ENCODE measurements at places on chromosomes 7 and 10.

- no peak for DNase-seq
Observed at GRCh38 chr7:120709972-120710320, 148.0 kb downstream of the TSPAN12 start.

GRCh38 chr7:16904076-16904475, 22.3 kb upstream of the AGR3 start:
- DNase-seq: no peak

DNA sequence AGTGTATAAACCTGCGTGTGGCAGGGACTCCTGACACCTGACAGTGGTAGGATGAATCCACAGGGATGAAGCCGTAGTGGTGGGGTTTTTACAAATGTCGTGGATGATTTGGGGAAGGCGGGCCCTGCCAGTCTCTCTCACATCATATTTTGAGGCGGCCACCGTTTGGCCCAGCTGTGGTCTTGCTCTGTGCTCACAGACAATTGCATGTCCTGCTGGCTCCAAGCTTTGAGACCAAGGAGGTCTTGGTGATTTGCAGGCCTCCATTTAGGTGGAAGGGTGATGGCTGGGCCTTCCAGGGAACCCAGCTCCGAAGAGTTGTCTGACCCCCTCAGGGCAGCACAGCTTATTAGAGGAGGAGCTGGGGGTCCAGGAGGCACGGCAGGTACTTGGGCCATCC, 151.1 kb upstream of the SHH start:
- DNase-seq: no peak

- DNase-seq: no peak
Observed at GRCh38 chr7:121334875-121335648, 6.3 kb downstream of the WNT16 start.

DNA sequence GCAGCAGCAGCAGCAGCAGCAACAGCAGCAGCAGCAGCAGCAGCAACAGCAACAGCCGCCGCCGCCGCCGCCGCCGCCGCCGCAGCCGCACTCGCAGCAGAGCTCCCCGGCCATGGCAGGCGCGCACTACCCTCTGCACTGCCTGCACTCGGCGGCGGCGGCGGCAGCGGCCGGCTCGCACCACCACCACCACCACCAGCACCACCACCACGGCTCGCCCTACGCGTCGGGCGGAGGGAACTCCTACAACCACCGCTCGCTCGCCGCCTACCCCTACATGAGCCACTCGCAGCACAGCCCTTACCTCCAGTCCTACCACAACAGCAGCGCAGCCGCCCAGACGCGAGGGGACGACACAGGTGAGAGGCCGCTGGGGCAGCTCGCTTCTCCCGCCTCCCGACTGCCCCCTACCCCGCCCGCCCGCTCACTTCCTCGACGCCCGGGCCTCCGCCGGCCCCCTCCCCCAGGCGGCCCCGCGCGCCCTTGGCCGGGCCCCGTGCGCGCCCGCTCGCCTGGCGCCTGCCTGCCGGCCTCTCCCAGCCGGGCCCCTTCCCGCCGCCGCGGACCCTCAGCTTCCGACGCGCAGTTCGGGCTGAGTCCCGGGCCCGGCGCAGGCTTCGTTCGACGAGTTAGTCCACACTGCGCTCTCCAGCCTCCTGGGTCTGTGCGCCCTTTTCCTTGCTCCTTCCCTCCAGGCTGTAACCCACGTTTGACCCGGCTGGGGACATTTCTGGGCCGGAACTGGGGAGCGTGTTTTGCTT, 882 bp downstream of the DLX6 start:
- DNase-seq: no peak

DNA sequence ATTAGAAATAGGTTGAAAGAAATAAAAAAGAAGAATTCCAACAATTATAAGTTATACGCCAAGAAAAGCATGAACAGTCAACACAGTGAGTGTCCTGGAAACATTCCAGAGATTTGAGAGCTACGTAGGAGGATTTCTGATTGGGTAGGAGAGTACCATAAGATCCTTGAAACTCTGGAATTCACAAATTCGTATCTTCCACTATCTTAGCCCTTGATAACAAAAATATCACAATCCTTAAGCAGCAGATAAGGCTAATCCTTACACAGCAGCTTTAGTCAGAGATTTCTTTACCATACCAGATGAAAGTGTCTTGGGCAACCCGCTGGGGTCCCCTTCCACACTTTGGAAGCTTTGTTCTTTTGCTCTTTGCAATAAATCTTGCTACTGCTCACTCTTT, 8.2 kb downstream of the TPK1 start:
- DNase-seq: no peak

GRCh38 chr10:22250897-22251660, 33.3 kb upstream of the EBLN1 start:
- no peak for DNase-seq

DNA sequence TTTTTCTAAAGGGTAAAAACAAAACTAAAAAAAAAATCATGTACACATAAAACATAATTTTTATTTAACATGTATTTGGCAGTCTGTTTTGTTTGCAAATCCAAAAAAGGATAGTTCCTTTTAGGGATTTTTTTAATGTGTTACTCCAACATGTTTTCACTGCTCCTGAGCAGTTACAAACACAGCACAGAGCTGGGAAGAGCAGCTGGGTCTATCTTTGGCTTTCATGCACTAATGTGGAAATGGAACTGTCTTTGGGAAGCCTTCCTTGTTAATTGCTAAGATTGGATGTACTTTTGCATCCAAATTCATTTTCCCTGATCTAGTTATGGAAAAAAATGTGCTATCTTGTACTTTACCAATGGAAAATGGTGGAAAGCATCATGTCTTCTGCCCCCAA, 1035.1 kb downstream of the CNTNAP2 start:
- no peak for DNase-seq

DNA sequence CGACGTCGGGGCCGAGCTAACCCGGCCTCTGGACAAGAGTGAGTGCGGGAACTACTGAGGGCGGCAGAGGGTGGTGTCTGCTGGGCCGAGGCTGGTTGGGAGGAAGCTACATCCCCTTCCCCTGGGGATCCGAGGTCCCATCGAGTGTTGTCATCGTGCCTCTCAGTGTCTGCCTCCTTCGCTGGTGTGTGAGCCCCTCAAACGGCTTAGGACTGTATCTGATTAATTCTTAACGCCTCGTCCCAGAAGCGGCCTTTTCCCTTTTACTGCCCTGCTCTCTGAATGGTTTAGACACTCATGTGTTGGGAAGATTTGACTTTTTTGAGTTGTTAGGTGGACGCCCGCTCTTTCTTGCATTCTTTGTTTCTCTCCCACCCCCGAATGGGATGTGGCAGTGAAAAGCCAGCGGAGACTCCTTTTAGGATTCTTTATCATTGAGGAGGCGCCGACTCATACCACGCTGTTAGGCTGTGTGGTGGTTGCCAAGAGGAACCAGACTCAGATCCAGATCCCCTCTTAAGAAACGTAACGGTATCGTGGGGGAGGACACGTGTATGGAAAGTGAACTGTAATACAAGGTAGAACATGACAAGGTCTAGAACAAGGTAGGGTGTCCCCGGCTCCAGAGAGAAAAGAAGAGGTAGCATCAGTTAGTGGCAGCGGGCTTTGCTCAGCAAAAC, 631 bp downstream of the SUPV3L1 start:
- no peak for DNase-seq

GRCh38 chr10:107148906-107149305, 15.6 kb downstream of the SORCS1 start:
- no peak for DNase-seq

DNA sequence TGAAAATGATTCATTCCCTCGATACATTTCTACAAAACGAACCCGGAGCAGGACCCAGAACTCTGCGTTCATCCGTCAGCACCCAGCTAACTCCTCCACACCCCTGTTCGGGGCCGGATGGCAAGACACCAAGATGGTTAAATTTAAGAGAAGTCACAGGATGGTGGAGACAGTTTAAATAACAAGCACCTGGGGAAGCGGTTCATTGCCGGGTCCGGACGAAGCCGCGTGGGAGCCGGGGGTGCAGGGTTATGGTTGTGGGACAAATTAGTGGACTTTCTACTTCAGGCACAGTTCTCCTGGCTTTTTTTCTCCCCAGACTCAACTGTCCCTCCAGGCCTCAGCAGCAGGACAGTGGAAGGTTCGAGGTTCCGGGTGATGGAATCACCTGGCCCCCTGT, 45.4 kb downstream of the ASB13 start:
- DNase-seq: no peak

All from brain pericyte (primary cell).